ENCODE measurements at places on chromosomes 12 and 14.

- no peaks in the 10 kb centered on the region for H3K4me1 ChIP-seq
- no peak overlapping the region for H3K4me3 ChIP-seq
- no peaks in the 10 kb centered on the region for H3K36me3 ChIP-seq
- H3K27me3 ChIP-seq = peaks cover 4% of the 10 kb centered on the region
- no peak for DNase-seq
These were observed 219.1 kb downstream of the RBM19 start for GRCh38 chr12:113747017-113747416.

DNA sequence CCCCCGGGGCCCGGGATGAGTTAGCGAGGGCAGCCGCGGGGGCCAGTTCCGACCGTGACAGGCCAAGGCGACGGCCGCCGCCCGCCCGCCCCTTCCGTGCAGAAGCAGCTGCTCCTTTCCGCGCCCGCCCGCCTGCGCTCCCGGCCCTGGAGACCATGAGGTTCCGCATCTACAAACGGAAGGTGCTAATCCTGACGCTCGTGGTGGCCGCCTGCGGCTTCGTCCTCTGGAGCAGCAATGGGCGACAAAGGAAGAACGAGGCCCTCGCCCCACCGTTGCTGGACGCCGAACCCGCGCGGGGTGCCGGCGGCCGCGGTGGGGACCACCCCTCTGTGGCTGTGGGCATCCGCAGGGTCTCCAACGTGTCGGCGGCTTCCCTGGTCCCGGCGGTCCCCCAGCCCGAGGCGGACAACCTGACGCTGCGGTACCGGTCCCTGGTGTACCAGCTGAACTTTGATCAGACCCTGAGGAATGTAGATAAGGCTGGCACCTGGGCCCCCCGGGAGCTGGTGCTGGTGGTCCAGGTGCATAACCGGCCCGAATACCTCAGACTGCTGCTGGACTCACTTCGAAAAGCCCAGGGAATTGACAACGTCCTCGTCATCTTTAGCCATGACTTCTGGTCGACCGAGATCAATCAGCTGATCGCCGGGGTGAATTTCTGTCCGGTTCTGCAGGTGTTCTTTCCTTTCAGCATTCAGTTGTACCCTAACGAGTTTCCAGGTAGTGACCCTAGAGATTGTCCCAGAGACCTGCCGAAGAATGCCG lies 699 bp downstream of the MGAT2 start:
- no peaks in the 10 kb centered on the region for H3K27me3 ChIP-seq
- H3K36me3 ChIP-seq = peaks cover 5% of the 10 kb centered on the region
- peaks cover 50% of the 10 kb centered on the region for H3K4me1 ChIP-seq

DNA sequence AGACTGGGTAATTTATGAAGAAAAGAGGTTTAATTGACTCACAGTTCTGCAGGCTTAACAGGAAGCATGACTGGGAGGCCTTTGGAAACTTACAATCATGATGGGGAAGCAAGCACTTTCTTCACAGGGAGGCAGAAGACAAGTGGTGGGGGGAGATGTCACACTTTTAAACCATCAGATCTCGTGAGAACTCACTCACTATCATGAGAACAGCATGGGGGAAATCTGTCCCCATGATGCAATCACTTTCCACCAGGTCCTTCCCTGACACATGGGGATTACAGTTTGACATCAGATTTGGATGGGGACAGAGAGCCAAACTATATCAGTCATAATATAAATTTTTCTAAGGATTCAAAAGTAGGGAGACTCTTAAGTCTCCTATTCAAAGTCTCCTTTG lies 46.0 kb downstream of the SPIC start:
- H3K27me3 ChIP-seq = no peaks in the 10 kb centered on the region
- no peaks in the 10 kb centered on the region for H3K36me3 ChIP-seq
- no peaks in the 10 kb centered on the region for H3K4me1 ChIP-seq
- H3K27ac ChIP-seq = no peak overlapping the region

GRCh38 chr14:95523815-95524448 lies 7.5 kb upstream of the SYNE3 start:
- peak overlapping the region; percentile 54 for H3K4me3 ChIP-seq
- peaks cover 73% of the 10 kb centered on the region for H3K4me1 ChIP-seq
- H3K27me3 ChIP-seq = no peaks in the 10 kb centered on the region
- no peak for DNase-seq

GRCh38 chr12:108668542-108668941 lies 34.8 kb upstream of the SELPLG start:
- H3K27ac ChIP-seq = no peak overlapping the region
- peaks cover 7% of the 10 kb centered on the region for H3K4me1 ChIP-seq
- H3K4me3 ChIP-seq = no peak overlapping the region
- H3K36me3 ChIP-seq = no peaks in the 10 kb centered on the region

DNA sequence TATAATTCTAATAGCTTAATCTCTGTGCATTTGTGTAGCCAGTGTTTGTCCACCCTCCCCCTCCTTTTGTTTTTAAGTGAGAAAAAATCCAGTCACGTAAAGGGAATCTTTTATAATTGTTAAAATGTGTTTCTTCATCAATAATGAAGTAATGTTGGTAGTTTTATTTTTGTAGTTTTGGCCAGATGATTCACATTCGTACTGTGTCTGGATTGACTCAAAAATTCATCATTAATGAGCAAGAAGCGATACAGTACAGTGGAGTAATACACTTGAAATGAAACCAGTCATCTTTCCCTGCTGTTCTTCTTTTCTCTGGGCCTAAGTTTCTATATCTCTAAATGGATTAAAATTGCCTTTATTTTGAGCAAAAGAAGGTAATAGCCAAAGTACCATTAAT lies 86.5 kb downstream of the SRGAP1 start:
- no peak overlapping the region for H3K4me3 ChIP-seq
- no peaks in the 10 kb centered on the region for H3K36me3 ChIP-seq
- H3K4me1 ChIP-seq = no peaks in the 10 kb centered on the region
- H3K27ac ChIP-seq = no peak overlapping the region
- no peaks in the 10 kb centered on the region for H3K27me3 ChIP-seq

DNA sequence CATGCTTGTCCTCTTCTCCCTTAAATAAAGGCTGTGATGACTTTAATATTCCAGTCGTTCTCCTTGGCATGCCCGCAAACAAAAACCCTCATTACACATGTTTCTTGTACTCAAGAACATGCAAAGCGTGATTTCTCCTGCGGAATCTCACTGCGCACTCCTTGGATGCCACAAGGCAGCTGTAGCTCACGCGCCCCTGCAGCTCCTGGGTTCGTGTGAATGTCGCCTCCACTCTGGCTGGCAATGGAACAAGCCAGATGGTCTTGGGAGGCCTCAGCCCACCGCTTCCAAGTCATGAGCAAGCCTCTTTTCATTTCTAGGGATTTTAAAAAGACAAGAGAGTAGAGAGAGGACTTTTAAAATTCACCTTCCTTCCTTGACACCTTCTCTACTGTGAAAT lies 403.8 kb downstream of the PCNX1 start:
- no peaks in the 10 kb centered on the region for H3K36me3 ChIP-seq
- H3K4me1 ChIP-seq = no peaks in the 10 kb centered on the region
- H3K4me3 ChIP-seq = no peak overlapping the region

DNA sequence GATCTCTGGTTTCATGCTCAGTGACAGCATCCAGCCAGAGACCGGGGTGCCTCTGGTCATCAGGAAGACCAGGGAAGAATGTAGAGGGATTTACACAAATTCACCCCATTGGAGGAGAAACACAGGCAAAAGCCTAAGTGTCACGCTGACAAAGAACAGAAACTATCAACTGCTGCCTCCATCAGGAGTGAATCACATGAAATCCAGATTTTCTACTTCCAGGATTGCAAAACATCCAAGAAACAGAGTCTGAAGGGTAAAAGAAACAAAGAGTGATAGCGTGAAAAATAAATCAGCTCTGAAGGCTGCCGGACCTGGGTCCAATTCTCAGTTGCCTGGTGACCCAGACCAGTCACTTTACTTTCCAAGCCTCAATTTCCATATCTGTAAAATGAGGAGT lies 136.1 kb upstream of the MAP1LC3B2 start:
- H3K27me3 ChIP-seq = no peaks in the 10 kb centered on the region
- no peak overlapping the region for H3K27ac ChIP-seq
- no peak overlapping the region for H3K4me3 ChIP-seq
- H3K4me1 ChIP-seq = no peaks in the 10 kb centered on the region
- no peaks in the 10 kb centered on the region for H3K36me3 ChIP-seq
